Memory B cell (primary cell): ENCODE measurements at places on chromosomes 4 and X.

DNA sequence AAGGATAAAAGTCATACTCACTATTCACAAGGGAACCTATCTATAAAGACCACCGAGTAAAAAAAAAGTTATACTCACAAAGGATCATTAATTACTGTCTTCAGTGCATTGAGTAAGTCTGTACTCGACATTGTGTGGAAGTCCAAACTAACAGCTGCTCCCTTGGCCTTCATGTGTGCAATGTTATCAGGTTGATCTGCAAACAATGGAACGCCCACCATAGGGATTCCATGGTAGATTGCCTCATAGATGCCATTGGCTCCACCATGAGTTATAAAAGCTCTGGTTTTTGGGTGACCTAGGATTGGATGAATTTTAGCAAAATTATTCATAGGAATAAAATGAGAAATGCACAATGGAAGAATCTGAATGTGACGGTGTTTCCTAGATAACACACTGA is 10.6 kb downstream of the UGT2B4 start:
- DNase-seq: no peak

DNA sequence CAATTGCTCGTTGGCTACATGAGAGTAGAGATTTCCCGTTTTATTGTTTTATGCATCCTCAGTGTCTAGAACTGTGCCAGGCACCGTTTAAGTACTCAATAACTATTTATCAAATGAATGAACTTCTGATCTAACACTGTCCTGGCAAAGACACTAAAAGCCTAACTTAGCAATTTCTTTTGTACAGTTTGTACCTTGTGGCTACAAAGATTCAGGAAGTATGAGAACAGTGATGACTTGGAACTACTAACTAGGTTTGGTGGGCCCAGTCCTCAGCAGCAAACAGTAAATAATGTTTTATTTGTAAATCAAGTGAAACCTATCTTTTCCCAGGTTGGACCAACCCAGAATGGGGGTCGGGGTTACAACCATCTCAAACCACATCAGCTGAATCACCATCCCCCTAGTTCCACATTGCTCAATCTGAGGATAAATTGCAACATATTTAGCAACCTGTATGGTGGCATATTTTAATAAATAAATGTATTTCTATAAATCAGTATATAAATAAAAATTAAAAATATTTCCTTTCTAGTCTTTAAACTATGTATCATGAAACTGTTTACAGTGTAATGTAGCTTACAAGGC is 12.3 kb upstream of the SCRG1 start:
- DNase-seq: no peak

DNA sequence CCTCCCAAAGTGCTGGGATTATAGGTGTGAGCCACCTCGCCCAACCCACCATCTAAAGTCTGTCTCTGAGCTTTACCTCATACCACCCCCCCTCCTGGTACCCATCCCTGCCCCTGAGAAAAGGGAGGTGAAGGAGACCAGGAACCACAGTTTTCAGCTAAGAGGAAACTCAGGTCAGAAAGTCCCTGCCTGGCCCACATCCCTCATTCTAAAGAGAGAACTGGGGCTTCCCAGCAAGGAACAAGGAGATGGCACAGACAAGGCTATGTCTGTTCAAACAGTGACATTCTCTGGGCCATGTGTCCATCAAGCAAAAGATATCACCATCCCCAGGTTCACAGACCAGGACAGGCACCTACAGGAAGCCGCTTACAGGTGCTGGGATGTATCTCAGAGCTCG is 15.8 kb upstream of the CSF2RA start:
- no peak for DNase-seq

DNA sequence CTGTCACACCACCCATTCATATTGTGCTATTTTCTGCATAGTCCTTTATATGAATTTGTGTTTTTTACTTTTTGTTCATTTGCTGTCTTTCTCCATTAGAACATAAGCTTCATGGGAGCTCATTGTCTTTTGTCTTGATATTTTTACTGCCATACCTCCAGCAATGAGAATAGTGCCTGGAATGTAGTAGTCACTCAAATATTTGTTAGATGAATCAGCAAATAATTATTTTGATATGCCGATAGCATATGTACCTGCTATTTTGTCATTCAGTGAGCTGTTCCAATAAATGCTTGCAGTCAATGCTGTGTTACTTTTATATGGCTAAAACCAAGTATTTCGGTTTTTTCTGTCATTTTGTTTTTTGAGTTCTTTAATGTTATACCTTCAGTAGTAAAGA is 43.5 kb upstream of the SLC25A31 start:
- DNase-seq: no peak

- DNase-seq: no peak
Measured at GRCh38 chr4:47705326-47705981, 132.4 kb downstream of the CORIN start.

GRCh38 chr4:64495946-64496345 is 86.7 kb upstream of the TECRL start:
- DNase-seq: no peak

DNA sequence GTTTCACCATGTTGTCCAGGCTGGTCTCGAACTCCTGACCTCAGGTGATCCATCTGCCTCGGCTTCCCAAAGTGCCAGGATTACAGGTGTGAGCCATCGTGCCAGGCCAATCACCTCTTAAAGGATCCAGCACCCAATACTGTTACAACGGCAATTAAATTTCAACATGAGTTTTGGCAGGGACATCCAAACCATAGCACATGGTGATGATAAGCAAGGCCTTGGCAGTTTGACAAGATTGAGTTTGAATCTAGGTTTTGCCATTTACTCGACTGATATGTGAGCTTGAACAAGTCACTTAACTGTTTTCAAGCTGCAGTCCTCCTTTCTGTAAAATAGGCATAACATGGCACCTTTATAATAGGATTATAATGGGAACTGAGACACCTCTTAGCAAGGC is 84.1 kb downstream of the GPR82 start:
- DNase-seq: no peak

DNA sequence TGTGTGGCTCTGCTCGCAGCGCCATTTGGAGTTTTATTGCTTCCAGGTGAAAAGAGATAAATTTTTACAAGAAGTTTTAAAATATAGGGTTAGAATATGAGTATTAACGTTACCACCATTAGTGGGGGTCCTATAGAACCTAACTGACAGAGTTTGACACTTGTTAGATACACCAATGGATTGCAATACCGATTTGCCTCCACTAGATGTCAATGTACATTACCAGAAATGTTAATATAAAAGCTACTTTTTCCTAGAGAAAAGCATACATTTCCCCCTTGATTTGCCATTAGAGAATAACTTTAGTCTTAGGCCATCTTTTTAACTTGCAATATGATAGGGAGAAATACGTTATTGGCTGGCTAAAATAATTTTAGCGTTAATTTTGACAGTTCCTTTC is 108.4 kb downstream of the LINC00632 start:
- DNase-seq: no peak

- no peak for DNase-seq
Measured at GRCh38 chrX:46838486-46838870, 1.6 kb downstream of the RP2 start.

- no peak for DNase-seq
Measured at GRCh38 chr4:87216469-87216868, 3.9 kb downstream of the KLHL8 start.

DNA sequence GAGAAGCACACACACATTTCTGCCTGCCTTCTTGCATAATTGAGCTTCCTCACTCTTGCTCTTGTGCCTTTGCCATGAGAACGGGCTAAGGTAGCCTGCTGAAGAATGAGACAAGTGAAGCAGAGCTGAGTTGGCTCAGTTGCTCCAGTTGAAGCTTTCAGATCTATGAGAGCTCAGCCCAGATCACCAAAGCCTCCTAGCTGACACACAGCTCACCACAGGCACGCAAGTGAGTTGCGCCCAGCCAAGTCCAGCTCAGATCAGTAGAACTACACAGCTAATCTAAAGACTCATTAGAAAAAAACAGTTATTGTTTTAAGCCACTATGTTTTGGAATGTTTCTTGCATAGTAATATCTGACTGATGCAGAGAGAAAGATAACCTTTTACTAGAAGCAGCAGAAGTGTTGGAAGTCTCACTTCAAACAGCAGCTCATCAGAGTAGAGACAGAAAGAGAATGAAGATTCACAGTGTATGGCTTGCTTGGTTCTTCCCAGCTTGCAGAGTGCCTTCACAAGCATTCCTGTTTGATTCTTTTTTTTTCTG is 362.4 kb downstream of the MID1IP1 start:
- no peak for DNase-seq

DNA sequence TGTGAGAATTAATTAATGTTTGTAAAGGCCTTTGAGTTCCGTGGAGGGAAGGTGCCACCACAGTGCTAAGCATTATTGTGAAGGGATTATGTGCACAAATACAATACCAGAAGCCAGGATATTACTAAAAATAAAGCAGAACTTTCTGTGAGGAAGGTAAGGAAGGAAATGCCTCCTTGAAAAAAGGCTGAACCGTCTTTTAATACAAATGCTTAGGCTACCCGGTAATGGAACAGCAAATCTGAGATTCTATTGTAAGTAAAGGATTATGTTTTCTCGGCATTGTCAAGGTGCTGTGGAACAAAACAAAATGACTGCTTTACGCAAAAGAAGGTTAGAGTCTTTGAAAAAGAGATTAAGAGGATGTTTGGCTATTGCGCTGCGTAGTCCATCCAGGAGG is 57.9 kb upstream of the SPRY1 start:
- no peak for DNase-seq

- DNase-seq: no peak
Measured at GRCh38 chr4:147318586-147318985, 162.3 kb upstream of the EDNRA start.

DNA sequence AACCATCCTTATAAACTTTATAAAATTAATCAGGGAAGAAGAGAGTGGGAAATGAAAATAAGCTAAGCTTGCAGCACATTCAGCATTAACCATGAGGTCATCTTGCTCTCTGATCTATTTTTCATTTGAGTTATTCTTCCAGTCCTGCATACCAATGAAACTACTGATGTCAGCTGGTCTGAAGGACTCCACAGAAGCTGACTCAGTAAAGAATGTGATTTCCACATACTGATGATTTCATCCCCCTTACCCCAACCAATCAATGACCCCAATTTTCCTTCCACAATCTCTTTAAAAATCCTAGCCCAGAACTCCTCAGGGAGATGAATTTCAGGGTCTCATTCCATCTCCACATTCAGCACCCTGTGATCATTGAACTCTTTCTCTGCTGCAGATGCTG is 18.8 kb upstream of the DSPP start:
- DNase-seq: no peak

- DNase-seq: no peak
Measured at GRCh38 chr4:164326056-164326455, 427.9 kb upstream of the SMIM31 start.
